ENCODE measurements at places on chromosomes 12 and 14.
A peak's percentile ranks its signal among the peaks of the same experiment; 100 is the strongest.

- no peak for DNase-seq
These were observed 89.8 kb downstream of the ZFP36L1 start for GRCh38 chr14:68703093-68703492.

- peak; percentile 84 for DNase-seq
These were observed at the start of gene SHMT2 for GRCh38 chr12:57229634-57230380. Gene SHMT2, plus strand, starts transcription at chr12:57229711. Its CDS starts 68 bp downstream, at chr12:57229779.

GRCh38 chr14:69090187-69090789, 62.6 kb downstream of the DCAF5 start:
- DNase-seq = peak; percentile 35

DNA sequence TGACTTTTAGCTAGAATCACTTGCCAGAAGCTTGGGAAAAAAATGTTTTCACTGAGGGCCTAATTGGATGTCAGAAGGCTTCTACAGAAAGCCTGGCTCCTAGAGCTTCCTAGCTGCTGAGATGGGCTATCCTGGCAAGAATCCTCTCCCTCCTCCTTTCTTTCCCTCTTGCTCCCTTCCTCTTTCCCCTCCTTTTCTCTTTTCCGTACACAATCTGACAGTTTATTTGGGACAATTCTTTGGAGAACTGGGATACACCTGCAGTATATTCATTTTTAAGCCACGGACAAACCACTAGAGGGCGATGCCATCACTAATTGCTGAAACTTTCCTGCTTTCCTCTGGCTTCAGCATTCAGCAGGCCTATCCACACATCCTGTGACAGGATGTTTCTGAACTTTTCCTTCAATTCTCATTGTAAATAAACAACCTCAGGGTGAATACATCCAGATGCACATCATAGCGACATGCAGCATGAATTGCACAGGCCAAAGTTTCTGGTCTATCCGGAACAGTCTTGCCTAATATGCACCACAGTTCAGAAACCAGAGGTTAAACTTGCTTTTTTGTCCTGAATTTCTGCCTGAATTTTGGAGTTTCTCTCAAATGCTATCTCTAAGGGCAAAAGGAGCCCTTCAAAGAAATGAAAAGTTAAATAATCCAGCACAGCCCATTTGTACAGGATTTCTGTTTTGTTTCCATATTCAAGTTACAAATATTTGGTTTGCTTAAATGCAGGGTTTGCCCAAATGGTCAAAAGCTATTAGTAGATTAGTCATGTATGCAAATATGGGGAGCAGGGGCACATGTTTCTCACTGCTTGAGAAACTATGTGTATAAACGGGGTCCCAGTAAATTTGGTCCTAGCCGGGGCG, 142.8 kb downstream of the PAWR start:
- no peak for DNase-seq

- DNase-seq = no peak
These were observed 73.2 kb upstream of the BICD1 start for GRCh38 chr12:32033406-32033805.

DNA sequence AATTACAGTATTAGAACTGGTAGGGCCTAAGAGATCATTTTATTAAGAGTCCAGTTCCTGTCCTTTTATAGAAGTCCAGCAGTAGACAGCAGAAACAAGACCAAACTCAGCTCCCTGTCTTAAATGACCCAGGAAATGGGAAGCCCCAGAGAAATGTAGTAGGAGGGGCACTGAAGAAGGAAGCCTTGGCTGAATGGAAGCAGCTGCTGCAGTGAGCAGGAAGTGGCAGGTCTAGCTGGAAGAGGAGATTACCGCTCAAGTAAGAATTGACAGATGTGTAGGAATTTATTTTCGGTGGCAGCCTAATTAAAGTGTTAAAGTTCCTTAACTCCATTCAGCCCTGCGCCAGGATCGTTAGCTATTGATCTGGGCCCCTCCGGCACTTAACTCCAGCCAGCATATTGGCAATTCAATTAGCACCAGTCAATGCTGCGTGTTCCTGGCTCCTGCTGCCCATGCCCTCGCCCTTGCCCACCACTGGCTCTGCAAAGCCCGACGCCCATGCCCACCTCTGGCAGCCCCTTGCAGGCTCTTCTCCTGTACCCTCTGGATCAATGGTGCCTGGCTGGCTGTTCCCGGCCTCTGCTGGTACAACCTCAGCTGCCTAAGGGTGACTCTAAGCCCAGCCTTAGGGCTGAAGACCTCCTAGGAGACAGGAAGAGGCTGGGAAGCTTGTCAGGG, 21.1 kb downstream of the ZFHX2 start:
- DNase-seq = no peak

- DNase-seq = no peak
These were observed 25.1 kb upstream of the OASL start for GRCh38 chr12:121064116-121064515.

- no peak for DNase-seq
These were observed 15.6 kb upstream of the DYNC1H1 start for GRCh38 chr14:101948666-101949216.

GRCh38 chr14:35114036-35114435, 7.8 kb downstream of the PPP2R3C start:
- no peak for DNase-seq

DNA sequence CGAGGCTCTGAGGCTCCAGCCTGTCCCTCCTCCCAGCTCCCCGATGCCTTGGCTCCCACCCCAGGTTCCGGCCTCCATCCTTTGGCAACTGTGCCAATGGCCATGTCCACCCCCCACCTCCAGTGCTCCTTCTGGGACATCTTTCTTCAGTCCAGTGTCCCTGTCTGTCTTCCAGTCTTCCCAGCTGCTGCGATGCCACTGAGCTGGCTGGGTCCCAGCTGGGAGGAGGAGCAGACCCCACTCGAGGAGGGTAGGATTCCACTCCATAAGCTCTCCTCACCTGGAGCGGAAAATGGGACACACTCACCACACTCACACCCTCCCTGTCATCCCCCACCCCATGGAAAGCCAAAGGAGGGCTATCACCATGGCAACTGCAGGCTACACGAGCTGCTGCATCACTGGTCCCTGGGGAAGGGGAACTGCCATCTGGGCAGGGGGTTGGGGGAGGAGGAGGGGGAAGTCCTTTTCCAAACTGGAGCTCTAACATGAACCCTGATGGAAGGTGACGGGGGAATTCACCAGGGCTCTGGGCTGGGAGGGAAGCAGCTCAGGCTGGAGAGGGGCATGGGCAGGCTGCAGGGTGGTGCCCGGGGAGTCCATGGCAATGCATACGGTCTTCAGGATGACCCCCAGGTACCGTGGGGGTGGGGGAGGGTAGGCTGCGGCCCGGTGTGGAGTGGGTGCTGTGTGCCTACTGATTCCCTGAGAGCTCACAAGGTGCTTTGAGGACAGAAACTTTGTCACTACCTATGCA, 94.3 kb downstream of the LRRC74A start:
- no peak for DNase-seq

DNA sequence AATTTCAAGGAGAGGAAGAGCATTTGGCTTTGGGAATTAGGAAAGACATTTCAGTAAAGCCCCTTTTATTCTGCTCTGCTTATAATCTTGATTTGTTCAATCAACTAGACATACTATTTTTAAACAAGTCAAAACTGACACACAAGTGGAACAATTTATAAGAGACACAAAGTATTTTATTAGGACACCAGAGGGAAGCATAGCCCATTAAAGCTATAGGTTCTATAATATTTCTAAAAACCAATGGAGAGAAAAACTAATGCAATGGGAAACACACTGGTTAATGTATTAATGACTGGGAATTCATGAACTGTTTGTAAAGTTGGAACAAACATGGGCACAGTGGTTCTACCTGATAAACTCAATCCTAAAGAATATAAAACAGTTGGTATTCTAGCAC, 15.3 kb upstream of the CERS5 start:
- no peak for DNase-seq

- DNase-seq = no peak
These were observed 216.0 kb upstream of the SFSWAP start for GRCh38 chr12:131494741-131495524.

Measured in T-cell (primary cell).